ENCODE measurements at places on chromosomes 12 and 14.

GRCh38 chr14:90400904-90401561, 4.2 kb downstream of the CALM1 start:
- DNase-seq, result no peak

- no peak for DNase-seq
These were observed 27.6 kb downstream of the TUBA1A start for GRCh38 chr12:49161092-49161795.

DNA sequence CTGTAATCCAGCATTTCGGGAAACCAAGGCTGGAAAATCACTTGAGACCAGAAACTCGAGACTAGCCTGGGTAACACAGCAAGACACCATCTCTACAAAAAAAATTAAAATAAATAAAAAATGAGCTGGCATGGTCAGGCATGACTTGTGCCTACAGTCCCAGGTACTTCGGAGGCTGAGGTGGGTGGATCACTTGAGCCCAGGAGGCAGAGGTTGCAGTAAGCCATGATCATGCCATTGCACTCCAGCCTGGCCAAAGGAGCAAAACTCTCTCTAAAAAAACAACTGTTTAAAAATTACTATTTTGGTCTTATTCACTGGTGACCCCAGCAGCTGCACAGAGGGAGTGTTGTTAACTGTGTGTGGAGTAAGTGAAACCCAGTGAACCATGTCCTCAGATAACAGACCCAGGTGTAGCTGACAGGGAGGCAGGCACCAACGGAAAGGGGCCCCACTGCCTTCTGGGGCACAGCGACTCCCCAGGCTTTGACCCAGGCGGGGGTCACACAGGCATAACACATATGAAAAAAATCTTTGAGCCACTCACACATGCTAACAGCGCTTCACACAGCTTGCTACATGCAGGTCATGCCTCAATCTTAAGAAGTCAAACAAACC, 12.1 kb downstream of the DDX54 start:
- no peak for DNase-seq

DNA sequence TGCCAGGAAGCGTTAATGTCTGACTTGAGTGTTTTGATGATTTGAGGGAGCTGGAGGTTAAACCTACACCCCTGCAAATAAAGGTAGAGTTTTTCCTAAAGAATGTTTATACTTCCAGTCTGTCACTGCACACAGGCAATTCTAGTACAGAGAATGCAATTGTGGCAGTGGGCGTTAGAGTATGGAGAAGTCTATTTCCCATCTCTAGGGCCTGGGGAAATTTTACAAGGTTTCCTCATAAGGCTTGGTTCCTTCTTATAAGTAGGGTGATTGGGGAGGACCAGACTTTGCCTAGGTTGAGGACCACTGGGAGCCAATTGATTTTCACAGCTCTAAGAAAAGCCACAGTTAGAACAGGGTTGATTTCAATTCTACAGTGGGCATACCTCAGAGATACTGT, 44.3 kb downstream of the IFNG start:
- DNase-seq, result no peak

GRCh38 chr12:101018540-101018939, 191.5 kb downstream of the SLC5A8 start:
- no peak for DNase-seq

DNA sequence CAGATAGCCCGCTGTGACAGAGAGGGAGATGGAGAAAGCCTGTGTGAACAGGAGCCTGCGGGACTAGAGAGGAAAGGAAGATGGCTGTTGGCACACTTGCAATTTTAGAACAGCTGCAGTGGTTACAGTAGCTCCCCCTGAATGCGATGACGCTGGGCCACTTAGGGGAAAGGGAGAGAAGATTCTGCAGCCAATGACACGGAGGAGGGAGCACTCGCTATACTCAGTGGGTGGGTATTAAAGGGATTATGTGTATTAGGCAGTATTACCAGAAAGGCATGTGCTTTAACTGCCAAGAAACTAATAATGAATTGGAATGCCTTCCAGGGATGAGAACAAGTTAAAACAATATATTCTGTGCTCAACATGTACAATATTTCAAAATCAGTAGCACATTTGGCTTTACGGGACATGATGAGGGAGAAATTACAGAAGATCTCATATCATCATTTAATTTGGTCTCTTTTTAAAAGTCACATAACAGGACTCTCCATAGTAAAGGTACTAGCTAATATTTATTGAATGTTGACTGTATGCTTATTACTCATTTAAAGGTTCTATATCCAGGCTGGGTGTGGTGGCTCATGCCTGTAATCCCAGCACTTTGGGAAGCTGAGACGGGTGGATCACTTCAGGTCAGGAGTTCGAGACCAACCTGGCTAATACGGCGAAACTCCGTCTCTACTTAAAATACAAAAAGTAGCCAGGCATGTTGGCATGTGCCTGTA, 35.9 kb upstream of the FOS start:
- DNase-seq, result no peak

DNA sequence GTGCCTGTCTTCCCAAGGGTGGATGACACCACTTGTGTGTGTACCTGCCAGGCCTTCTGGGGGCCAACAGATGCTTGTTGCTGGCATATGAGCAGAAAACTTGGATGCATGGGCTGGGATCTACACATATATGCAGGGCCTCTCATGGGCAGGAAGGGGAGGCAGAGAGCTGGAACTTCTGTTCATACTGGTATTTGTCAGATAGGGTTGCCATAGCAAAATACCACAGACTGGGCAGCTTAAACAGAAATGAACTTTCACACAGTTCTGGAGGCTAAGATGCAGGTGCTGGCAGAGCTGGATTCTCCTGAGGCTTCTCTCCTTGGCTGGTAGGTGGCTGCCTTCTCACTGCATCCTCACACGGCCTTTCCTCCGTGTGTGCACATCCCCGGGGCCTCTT, 121.8 kb downstream of the SUDS3 start:
- no peak for DNase-seq

DNA sequence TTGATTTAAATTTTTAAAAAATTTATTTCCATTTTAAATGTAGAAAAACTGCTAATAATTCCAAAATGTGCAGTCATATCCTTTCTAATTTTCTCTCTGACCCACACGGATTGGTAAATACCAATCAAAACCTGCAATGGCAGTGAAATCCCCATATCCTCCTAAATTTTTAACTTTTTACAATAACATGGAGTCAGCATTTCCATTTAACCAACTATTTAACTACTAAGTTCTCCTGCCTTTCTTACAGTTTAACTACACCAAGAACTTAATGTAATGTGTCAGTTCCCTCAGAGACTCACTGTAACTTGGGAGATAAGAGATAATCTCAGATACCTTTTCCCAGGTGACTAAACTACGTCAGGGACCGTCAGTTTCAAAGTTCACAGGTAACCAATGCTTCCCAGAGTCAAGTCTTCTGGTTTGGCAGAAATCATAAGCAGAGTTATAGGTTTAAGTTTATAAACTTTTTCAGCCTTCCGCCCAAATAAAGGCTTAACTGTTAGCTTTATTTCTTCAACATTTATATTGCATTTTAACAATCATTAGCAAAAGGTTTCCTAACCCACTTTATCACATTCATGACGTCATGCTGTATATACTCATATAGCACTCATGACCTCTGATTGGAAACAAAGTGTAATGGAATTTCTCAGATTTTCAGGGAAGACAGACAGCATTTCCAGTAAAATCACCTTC, 7.6 kb downstream of the KRAS start:
- no peak for DNase-seq

- DNase-seq, result no peak
These were observed 411.0 kb downstream of the NELL2 start for GRCh38 chr12:44465139-44465538.

GRCh38 chr14:69701291-69701690, 65.7 kb upstream of the SRSF5 start:
- DNase-seq, result no peak

- DNase-seq, result no peak
These were observed 74.0 kb downstream of the PDE3A start for GRCh38 chr12:20442322-20442721.

- peak; percentile 26 for DNase-seq
These were observed 7.4 kb downstream of the SMAGP start for GRCh38 chr12:51262758-51263177.

- DNase-seq, result no peak
These were observed 2.4 kb downstream of the AKT1 start for GRCh38 chr14:104792945-104793702.

Measured in stimulated activated CD4-positive, alpha-beta T cell treated with anti-CD3 and anti-CD28 coated beads, Interleukin-4, amount 100 ng/mL, for 48 hours (primary cell).